Thyroid gland (tissue), 4 donors: ENCODE measurements at places on chromosomes 16 and 17. TPM values are rescaled to one million over a fixed set of nuclear protein-coding genes. Genes with fewer than 3 reads are reported as not detected.

GRCh38 chr16:17685447-17685846 is 214.7 kb upstream of the XYLT1 start:
- no peaks in the 10 kb centered on the region for H3K36me3 ChIP-seq
- no peak overlapping the region for H3K27ac ChIP-seq
- no peaks in the 10 kb centered on the region for H3K4me1 ChIP-seq
- no peak overlapping the region for H3K4me3 ChIP-seq
- no peaks in the 10 kb centered on the region for H3K27me3 ChIP-seq
- no peak for DNase-seq

DNA sequence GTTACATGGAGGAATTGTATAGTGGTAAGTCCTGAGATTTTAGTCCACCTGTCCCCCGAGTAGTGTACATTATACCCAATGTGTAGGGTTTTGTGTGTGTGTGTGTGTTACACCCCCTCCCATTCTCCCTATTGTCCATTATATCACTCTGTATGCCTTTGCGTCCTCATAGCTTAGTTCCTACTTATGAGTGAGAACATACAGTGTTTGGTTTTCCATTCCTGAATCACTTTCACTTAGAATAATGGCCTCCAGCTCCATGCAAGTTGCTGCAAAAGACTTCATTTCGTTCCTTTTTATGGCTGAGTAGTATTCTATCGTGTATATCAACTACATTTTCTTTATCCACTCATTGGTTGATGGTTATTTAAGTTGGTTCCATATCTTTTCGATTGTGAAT is 635 bp upstream of the FA2H start:
- peak overlapping the region; percentile 20 for H3K27ac ChIP-seq
- H3K4me1 ChIP-seq = peaks cover 20% of the 10 kb centered on the region
- no peaks in the 10 kb centered on the region for H3K36me3 ChIP-seq
- no peaks in the 10 kb centered on the region for H3K27me3 ChIP-seq

- no peak overlapping the region for H3K4me3 ChIP-seq
- DNase-seq = no peak
- H3K36me3 ChIP-seq = peaks cover 46% of the 10 kb centered on the region
- H3K27me3 ChIP-seq = no peaks in the 10 kb centered on the region
- H3K27ac ChIP-seq = peak overlapping the region; percentile 98
- H3K4me1 ChIP-seq = peaks cover 69% of the 10 kb centered on the region
Observed at GRCh38 chr17:40452921-40453378, 9.7 kb downstream of the IGFBP4 start.

DNA sequence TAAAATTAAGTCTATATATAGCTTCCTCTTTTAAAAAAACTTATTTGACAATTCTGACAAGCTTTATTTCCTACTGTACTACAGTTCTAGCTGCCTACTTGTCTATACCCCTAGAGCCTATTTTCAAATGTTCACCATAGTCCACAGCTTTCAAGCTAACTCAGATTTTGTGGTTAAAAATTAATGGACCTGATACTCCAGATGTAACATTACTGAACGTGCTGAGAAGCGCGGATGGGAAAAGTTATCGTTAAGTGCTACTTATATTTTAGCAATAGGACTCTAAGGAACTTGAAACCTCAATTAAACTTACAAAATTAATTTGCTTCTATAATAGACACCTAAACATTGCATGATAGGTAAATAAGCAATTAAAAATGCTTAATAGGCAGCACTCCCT is 31.2 kb downstream of the GNA13 start:
- no peak overlapping the region for H3K4me3 ChIP-seq
- DNase-seq = no peak

Gene KRTAP9-3
- total RNA-seq = not detected

Gene LRRC75A
- total RNA-seq = 16.7 TPM

Gene IL21R
- total RNA-seq = 0.88 TPM

Gene ADAD2
- total RNA-seq = 0.78 TPM

Gene GDPD1
- 3.6 TPM for total RNA-seq
